Stimulated activated CD4-positive, alpha-beta T cell treated with anti-CD3 and anti-CD28 coated beads, Interleukin-1b, Interleukin-23, amount 100 ng/mL, for 24 hours (primary cell): ENCODE measurements at places on chromosomes 6 and 20.

GRCh38 chr6:1613346-1613687 is 3.6 kb downstream of the FOXC1 start:
- DNase-seq, result no peak

GRCh38 chr6:83536647-83537589 is 24.6 kb downstream of the PRSS35 start:
- no peak for DNase-seq

DNA sequence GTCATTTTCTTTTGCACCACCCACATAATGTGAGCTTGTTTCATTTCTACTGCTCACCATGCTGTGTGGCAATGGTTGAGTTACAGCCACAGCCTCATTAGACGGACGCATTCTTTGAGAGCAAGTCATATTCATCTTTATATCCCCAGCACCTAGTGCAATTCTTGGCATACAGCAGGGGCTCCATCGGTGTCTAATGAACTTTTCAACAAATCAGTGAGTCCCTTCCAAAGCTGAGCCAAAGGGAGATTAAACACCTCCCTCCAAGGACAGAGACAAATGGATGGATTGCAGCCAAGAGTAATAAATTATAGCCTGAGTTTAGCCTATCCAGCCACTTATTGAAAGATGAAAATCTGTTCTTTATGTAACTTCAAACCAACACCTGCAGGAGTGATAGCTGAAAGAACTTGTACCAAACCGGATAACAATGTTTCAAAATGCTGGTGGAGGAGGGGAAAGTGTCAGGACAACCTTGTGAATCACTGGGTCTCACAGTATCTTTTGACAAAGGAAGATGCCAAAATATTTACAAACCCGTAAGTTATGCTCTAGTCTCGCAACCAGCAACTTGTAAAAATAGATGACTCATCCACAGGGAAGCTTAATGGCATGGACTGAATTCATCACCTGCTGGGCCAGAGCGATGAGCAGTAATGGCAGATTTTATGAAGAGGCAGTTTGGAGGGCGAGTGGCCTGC is 139.0 kb downstream of the PXDC1 start:
- no peak for DNase-seq

- DNase-seq, result no peak
Measured at GRCh38 chr6:84643778-84644177, 120.6 kb downstream of the TBX18 start.

- DNase-seq, result no peak
Measured at GRCh38 chr6:119728220-119728750, 378.7 kb upstream of the MAN1A1 start.

GRCh38 chr6:7147051-7147671 is 39.4 kb downstream of the RREB1 start:
- no peak for DNase-seq

- no peak for DNase-seq
Measured at GRCh38 chr6:157728183-157728881, 94.7 kb upstream of the SNX9 start.

DNA sequence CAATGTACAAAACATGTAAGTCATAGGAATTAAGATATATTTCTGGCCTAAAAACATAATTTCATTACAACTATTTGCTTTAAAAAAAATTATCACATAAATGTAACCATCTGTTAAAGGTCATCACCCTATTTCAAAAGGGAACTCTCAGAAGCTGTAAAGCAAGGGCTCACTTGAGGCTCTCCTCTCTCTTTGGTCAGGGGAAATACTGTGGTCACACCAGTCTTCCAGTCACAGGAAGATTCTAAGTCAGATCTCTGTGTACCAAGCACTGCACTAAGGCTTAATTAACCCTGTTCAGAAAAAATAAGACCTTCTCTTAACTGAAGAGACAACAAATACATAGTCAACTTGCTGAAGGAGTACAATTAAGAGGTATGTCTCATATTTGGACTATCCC is 75.6 kb downstream of the MMS22L start:
- no peak for DNase-seq

GRCh38 chr6:157614026-157614568 is 208.9 kb upstream of the SNX9 start:
- no peak for DNase-seq

DNA sequence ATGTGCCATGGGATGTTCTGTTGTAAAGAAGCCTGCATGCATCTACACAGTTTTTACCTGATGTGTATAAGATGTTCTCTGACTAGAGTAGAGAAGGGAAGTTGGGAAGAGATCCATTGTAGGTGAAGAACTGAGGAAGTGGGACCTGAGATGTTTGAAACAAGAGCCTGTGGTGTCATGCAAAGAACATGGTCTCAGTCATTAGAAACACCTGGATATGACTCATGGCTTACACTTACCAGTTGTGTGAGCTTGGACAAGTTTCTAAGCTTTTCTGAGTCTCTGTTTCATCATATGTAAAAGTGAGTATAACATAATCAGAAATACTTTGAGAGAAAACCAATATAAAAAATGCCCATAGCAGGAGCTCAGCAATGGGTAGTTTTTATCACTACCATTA is 51.9 kb upstream of the SEC63 start:
- DNase-seq, result no peak

- no peak for DNase-seq
Measured at GRCh38 chr6:12522347-12522746, 194.2 kb upstream of the PHACTR1 start.

DNA sequence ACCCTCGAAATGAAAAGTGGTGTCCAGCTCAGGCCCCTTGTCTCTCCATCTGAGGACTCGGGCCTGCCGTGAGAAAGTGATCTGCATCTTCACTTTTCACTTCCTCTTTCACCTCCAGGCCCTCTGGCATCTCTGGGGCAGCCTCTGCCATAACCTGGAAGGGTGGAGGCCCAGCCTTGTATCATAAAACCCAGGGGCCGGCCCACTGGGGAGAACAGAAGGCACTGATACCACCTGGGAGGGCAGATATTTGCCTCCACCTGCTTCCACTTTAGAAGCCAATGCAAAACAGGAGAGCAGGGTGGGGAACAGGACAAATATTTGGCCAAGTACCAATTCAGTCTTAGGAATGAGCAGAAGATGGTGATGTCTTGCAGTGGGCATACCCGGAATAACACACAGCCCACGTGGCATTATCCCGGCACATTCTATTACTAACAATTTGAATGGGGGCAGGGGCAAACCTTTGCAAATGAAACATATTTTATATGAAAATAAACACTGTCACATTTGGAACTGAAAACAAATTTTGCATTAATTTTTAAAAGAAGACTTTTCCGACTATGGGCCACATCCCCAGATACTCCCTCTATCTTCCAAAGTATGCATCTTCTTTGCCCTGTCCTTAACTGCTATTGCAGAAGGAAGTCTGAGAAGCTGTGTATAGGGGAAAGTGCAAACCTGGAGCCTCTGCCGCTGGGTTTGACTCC is 69.2 kb upstream of the TBC1D7 start:
- no peak for DNase-seq

- no peak for DNase-seq
Measured at GRCh38 chr20:57813509-57814269, 103.9 kb upstream of the PMEPA1 start.

GRCh38 chr20:17177341-17177740 is 49.5 kb upstream of the PCSK2 start:
- no peak for DNase-seq

- DNase-seq, result peak; percentile 5
Measured at GRCh38 chr20:34215711-34216381, 25.4 kb upstream of the ASIP start.

- no peak for DNase-seq
Measured at GRCh38 chr6:35253249-35253648, 6.3 kb upstream of the ZNF76 start.

- no peak for DNase-seq
Measured at GRCh38 chr20:46463852-46464251, 49.5 kb downstream of the ZNF334 start.

- no peak for DNase-seq
Measured at GRCh38 chr6:38353310-38354036, 286.3 kb downstream of the BTBD9 start.

- DNase-seq, result no peak
Measured at GRCh38 chr20:33005908-33006775, 1.4 kb upstream of the BPIFB2 start.

DNA sequence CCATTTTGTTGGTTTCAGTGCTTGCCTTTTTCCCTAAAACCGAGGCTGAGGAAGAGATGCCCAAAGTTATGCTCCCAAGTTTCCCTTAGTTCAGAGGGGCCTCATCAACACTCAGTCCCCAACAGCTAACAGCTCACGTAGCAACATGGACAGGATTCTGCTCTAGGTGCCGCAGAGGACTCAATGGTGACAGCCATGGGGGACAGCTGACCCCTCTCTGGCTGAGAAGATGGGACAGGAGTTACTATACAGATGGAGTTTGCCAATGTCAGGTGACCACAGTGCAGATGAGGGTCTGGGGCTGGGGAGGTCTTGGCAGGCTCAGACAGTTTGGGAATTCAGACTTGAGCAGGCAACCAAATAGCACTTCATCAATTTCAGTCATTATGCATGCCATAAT is 67.3 kb downstream of the NPEPL1 start:
- DNase-seq, result no peak
